ENCODE measurements at places on chromosomes 5 and 9.

GRCh38 chr9:125961072-125961471 lies 213.9 kb downstream of the PBX3 start:
- no peak for DNase-seq

- DNase-seq: peak; percentile 13
Observed at GRCh38 chr5:180648658-180649296, 623 bp downstream of the FLT4 start.

GRCh38 chr5:137734331-137734730 lies 1.6 kb downstream of the KLHL3 start:
- DNase-seq: no peak

DNA sequence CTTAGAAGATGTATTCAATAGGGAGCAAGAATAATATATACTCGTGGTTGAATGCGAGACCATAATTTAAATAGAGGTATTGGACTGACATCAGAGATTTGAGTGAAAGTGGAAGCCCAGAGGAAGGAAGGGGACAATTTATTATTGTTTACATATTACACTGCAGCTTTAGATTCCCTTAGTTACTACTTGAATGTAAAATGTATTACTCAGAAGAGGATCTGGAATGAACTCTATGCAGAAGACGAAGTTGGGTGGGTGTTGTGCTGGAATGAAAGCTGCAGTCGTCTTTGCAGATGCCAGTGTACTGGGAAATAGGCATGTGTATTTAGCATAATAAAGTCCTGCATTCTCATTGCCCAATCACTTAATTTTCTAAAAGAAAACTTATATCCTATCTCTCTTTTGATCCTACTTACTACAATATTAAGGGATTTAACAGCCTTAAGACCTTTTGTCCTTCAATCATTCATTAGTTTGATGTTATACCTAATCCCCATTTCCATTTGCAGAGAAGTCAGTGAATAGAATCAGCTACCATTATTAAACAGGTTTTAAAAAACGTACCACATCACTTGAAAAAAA lies 570.7 kb upstream of the WWC1 start:
- DNase-seq: no peak

DNA sequence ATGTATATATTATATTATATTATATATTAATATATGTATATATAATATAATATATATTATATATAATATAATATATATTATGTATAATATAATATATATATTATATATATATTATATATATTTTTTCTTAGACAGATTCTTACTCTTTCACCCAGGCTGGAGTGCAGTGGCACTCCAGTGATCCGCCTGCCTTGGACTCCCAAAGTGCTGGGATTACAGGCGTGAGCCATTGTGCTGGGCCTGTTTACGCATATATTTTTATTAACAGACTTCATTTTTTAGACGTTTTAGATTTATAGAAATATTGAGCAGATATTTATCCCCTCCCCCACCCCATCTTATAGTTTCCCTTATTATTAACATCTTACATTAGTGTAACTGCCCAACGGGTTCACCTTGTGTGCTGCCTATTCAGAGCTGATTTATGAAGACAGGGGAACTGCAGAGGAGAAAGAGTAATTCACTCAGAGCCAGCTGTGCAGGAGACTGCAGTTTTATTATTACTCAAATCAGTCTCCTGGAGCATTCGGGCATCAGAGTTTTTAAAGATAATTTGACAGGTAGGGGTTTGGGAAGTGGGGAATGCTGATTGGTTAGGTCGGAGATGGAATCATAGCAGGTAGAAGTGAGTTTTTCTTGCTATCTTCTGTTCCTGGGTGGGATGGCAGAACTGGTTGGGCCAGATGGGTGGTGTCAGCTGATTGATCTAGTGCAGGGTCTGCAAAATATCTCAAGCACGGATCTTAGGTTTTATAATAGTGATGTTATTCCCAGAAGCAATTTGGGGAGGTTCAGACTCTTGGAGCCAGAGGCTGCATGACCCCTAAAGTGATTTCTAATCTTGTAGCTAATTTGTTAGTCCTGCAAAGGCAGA lies 93.4 kb downstream of the UNC13B start:
- DNase-seq: no peak

Measured in CD4-positive, alpha-beta T cell (primary cell).